ENCODE measurements at places on chromosomes 4 and X.

DNA sequence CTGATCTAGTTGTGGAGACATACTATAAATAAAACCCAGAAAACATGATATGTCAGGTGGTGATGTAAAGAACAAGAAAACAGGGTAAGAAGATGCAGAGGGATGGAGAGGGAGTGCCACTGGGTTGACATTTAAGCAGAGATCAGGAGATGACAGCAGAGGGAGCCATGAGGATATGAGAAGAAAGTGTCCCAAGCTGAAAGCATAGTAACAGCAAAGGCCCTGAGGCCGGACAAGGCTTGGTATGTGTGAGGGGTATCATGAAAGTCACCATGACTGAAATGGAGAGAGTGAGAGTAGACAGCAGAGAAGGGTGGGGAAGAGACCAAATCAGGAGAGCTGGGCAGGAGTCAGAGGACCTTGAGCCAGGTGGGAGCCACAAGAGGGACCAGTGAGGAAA, 3.4 kb downstream of the GPKOW start:
- no peak for DNase-seq

GRCh38 chrX:129651756-129652564, 2.8 kb downstream of the APLN start:
- no peak for DNase-seq

GRCh38 chrX:3326681-3327080, 19.8 kb downstream of the MXRA5 start:
- DNase-seq = no peak

GRCh38 chrX:115547448-115547847, 13.5 kb upstream of the PLS3 start:
- DNase-seq = no peak

DNA sequence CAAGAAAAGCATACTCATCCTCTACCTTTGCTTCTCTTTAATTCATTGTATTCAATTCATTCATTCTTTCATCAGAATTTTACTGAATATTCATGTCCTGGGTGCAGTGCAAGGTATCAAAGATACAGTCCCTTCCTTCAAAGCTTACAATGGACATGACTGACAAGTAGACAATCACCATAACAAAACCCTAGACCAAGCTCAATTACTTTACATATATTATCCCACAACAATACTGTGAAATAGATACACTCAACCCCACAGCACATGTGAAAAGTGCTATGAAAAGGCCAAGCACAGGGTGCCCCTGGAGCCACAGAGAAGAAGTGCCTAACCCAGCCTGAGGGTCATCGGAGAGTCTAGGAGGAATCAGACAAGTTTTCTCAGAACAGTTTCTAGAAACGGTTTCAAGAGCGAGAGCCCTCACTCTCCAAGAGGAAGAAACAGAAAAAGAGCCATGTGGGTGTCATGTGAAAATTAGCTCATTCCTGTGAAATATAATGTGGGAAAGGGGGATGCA, 15.3 kb downstream of the AMBN start:
- DNase-seq = no peak

GRCh38 chr4:8258552-8259212, 10.9 kb upstream of the HTRA3 start:
- DNase-seq = no peak

- DNase-seq = no peak
Measured at GRCh38 chr4:91058345-91058744, 931.2 kb downstream of the CCSER1 start.

- no peak for DNase-seq
Measured at GRCh38 chr4:111837761-111838160, 307.5 kb upstream of the FAM241A start.

DNA sequence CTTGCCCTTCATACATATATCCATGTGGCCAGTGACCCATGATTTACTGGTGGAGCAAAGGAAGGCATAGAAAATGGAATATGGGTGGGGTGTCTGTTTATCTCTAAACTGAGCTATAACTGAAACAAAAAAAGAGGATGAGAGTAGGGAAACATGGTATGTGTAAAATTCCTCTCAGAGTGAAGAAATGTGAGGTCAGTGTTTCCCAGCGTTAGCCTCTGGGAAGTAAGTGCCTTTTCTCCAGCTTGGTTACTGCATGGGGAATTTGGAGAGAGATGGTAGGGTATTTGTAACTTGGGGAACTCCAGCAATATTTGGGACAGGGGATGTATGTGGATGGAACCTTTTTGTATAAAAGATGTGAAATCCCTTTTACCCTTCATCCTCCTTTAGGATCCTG, 89.4 kb downstream of the AFF1 start:
- no peak for DNase-seq

- DNase-seq = no peak
Measured at GRCh38 chr4:80045786-80046185, 27.2 kb downstream of the ANTXR2 start.

DNA sequence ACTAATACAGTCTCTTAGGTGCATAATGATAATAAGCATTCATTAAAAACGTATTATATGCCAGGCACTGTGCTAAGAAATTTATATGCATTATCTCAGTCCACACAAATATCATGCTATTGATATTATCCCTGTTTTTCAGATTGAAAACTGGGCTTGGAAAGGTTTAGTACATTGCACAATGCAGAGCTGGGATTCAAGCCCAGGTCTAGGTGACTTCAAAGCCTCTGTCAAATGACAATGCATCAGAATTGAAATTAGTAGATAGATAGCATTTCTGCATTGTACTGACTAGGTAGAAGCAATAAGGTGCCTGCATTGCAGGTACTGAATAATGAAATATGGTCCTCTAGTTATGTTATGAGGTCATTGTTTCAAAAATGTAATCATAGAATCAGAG, 18.2 kb upstream of the SCOC start:
- no peak for DNase-seq

Measured in HCT116 (cell line).